ENCODE measurements at places on chromosomes 2 and 18.

DNA sequence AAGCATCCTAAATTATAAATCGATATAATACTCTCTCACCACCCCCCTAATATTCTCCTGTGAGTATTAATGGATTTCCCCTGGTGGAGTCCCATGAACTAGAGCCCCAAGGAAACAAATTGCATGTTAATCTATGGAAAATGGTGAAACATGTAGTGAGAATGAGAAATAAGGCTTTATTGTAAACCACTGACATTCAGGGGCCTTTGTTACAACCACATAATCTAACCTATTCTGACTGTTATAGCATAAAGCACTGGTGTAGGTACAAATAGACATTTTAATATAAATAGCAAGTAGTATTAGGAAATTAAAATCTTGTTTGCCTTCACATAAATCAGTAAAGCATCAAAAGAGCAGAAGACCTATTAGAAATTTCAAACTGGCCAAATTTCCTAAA lies 65.3 kb upstream of the TLK1 start:
- no peak for DNase-seq

- DNase-seq: no peak
Measured at GRCh38 chr2:13508671-13509070, 791.9 kb downstream of the TRIB2 start.

DNA sequence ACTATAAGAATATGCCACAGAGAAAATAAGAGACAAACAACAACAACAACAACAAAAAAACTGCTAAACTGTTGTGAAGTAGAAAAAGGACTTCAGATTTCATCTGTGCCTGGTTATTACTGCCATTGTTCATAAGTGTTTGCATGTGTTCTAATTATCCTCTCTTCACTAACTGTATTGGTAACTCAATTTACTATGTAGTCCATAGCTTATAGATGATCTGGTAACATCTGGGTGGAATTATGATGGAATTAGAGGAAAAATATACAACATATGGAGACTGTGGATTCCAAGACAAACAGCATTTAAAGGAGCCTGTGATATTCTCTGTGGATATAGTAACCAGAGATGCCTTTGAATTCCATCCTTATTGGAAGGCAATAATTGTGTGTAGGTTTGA lies 1891.5 kb upstream of the PIK3C3 start:
- no peak for DNase-seq

DNA sequence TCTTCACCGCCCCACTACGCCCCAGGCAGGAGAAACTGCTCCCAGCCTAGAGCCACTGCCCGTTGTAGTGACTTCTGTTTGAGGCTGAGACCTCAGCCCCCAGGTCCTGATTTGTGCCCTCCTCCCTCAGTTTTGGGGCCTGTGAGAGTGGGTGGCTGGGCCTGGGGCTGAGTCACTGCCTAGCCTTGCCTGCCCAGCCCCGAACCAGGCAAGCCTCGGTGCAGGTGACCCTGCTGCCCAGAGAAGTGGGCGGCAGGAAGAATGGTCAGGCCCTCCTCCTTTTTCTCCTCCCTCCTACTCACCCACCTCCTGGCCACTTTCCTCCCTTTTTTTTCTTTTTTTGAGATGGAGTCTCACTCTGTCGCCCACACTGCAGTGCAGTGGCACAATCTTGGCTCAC lies 66.6 kb downstream of the ZFP36L2 start:
- no peak for DNase-seq

DNA sequence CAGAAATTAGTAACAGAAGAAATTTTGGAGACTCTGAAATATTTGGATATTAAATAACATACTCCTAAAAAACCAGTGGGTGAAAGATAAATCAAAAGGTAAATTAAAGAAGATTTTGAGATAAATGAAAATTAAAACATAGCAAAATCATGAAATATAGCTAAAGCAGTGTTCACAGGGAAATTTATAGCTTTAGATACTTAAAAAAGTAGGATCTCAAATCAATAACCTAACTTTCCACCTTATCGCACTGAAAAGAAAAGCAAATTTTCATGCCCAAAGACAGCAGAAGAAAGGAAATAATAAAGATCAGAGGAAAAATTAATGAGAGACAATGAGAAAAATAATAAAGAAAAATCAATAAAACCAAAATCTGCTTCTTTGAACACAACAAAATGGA lies 135.1 kb upstream of the KLF7 start:
- no peak for DNase-seq

DNA sequence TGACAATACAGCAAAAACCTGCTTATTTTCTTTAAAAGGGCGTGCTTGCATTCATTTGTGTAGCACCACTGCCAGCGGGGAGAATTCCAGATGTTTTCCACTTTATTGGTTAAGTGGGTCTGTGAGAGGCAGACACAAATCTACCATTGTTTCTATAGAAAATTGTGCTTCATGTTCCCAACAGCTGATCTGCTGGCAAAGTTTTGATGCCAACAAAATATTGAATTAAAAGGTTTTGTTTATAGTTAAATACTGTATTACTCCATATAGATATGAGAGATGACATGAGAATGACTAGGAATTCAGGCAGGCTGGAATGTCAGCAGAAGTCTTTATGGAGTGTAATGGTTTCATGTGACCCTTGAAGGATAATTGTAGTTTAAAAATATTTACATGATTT lies 182.7 kb downstream of the MC4R start:
- no peak for DNase-seq

- DNase-seq: no peak
Measured at GRCh38 chr2:32933756-32934095, 13.0 kb upstream of the LTBP1 start.

DNA sequence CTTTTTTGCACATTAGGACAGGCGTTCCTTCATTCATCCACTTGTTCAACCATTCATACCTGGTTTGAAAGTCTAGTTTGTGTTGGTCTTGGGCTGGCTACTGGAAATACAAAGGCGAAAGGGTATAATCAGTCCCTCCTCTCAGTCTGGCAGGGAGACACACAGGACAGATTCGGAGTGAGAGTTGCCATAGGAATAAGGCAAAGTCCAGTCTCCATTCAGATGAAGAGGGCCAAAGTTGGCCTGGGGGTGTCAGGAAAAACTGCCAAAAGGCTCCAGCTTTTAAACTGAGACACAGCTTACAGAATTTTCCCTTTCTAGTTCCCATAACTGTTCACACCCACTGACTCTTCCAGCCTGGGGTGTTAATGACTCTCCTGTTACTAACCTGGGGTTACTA lies 96.3 kb upstream of the AQP4 start:
- no peak for DNase-seq

DNA sequence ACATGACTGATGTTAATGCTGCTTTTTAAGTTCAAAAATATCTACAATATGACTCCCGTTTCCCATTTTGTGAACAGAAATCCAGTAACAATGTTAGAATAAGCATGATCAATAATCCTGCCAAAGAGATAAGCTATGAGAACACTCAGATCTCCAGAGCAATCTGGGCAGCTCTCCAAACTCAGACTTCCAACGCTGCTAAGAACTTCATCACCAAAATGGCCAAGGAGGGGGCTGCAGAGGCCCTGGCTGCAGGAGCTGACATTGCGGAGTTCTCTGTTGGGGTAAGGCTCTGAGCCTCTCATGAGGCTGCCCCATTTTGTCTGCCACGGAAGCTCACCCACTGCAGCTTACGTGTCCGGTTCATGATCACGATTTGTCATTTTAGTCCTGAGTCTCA lies 68.4 kb downstream of the UGGT1 start:
- DNase-seq: no peak

- DNase-seq: no peak
Measured at GRCh38 chr2:98759827-98760625, 29.1 kb upstream of the MGAT4A start.

DNA sequence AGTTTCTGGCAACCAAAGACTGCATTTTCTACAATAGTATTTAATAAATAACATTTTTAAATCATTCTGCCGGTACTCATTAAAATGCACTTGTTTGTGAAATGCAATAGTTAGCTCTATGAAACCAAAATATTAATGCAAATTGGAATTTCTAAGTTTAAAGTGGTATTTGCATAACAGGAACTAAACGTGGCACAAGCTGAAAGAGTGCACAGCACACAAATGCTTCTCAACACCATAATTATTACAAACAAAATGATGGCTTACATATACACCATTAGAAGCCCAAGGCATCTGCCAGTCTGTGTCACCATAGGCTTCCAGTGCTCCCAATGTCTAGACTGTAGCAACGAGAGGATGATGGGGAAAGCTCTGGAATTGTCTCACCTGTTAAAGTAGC lies 280.5 kb downstream of the TCF4 start:
- DNase-seq: no peak

- DNase-seq: no peak
Measured at GRCh38 chr2:62529758-62530157, 23.8 kb upstream of the TMEM17 start.

- no peak for DNase-seq
Measured at GRCh38 chr2:205905576-205905975, 180.4 kb downstream of the INO80D start.

DNA sequence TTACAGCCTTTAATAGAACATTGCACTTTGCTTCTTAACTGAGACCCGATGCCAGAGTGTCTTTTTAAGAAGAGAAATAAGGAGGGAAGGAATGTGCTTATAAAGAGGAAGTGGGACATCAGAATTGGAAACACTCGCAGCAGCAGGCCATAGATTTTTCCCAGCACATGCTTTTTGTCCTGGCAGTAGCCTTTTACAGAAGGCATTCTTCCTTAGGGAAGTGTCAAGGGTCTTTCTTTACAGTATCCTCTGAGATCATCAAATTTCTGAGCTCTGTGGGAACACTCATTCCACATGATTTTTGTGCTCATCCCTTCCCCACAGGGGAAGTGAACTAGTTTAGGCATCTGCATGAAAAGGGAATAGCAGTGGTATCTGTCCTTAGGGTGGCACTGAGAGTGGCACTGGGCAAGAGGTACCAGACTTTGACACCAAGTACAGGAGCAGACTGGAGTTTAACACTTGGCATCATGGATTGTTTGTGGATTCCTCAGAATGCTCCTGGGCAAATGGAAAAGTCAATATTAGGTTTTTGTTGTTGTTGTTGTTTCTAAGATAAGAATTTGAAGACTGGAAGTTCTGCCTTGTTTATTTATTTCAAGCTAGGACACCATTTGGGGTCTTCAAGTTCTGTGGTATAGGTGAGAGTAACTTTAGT lies 4.1 kb downstream of the MYO1B start:
- DNase-seq: no peak

DNA sequence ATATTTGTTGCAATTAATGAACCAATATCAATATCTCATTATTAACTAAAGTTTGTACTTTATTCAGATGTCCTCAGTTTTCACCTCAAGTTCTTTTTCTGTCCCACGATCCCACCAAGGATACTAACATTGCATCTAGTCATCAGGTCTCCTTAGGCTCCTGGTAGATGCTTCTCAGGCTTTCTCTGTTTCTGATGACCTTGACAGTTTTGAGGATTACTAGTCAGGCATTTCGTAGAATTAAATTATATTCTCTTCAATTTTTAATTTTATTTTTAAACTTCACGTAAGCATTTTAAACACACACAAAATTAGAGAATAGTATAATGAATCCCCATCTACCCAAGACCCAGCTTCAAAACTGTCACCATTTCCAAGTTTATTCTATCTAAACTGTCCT lies 5.6 kb upstream of the ACYP2 start:
- DNase-seq: no peak
